Endothelial cell (in vitro differentiated cells): ENCODE measurements at places on chromosomes 7 and 10. TPM values are rescaled to one million over a fixed set of nuclear protein-coding genes. Genes with fewer than 3 reads are reported as not detected.

ABCB1 gene
- 1.0 TPM for total RNA-seq

DNA sequence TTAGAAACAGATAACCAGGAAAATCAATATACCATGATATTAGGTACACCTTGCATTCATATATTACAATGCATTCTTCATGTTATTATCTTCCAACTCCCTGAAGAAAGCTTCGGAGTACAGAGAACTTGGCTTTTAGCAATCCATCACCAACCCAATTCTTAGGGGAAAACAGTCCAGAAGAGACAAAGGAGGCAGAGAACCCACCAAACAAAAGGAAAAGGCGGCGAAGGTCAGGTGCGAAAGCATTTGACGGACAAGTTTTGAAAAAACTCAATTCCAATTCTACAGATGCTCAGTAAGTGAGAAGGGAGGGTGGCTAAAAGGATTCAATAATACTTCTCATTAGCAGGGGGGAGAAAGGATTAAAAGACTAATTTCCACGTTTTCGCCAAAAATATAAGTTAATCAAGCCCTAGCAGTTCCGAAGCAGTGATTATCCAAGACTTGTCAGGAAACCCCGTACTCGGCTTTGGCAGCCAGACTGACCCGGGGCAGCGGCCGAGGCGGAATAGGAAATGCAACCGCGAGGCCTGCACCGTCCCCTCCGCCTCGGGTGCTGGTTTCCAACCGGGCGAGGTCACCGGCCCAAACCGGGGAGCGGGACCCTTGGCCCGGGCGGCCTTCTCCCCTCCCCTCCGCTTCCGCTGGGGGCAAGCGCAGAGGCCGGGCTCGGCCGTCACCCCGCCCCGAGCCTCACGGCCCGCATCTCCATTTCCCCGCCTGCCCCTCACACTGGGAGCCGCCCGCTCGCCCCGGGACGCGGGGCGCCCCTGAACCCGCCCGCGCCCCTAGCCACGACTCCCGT is 747 bp downstream of the GDI2 start:
- DNase-seq: peak; percentile 54

DNA sequence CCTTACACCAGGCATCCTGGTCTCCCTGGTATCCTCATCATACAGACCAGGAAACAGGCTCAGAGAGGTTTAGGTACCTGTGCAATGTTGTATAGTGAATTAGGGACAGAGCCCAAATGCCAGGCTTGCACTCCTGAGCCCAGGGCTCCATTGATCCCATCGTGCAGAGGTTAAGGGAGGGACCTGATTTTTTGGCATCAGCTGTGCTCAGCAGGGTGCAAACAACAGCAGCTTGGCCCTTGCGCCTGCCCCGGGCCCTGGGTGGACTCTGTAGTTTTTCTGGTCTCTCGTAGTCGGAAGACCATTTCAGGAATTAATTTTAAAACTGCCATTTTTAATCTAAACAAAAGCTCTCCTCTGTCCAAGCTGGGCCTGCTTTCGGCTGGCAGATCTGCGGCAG is 79.2 kb downstream of the COL26A1 start:
- DNase-seq: no peak

GRCh38 chr7:145360511-145361100 is 524.8 kb upstream of the TPK1 start:
- DNase-seq: no peak

DNA sequence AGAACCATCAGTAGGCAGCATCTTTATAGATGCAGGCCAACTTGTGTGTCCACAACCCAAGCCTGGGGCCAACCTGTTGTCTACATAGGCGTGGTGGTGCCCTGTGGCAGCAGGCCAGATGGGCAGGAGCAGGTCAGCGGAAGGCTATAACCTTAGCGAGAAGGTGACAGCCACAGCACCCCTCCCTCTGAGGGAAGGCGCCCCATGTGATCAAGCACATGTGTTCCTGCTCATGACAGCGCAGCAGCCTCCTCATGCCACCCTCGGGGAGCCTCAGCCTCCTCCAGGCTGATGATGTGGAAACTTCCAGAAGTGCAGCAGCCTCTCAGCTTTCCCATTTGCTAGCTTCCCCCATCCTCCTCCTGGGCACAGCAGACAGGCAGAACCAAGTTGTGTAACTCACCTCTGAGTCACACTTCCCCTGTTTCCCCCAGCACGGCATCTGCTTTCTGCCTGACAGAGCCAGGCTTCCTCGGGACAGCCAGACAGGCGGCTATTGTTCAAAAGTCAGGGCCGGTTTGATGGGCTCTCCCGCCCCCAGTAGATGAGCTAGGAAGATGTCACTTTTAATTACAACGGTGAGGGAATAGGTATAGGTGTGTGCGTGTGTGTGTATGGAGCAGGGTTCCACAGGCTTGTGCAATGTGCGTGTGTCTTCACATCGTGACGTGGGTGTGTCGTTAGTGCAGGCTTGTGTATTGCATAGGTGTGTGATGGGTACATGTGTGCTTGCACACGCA is 312.0 kb upstream of the ZMIZ1 start:
- DNase-seq: peak; percentile 52

GRCh38 chr7:27204851-27205322 is 5.0 kb upstream of the HOXA13 start:
- DNase-seq: no peak
